Left cardiac atrium (tissue), 4 donors: ENCODE measurements at places on chromosomes 11 and 22.

GRCh38 chr11:83801799-83802198 lies 515.6 kb upstream of the CCDC90B start:
- DNase-seq: no peak

DNA sequence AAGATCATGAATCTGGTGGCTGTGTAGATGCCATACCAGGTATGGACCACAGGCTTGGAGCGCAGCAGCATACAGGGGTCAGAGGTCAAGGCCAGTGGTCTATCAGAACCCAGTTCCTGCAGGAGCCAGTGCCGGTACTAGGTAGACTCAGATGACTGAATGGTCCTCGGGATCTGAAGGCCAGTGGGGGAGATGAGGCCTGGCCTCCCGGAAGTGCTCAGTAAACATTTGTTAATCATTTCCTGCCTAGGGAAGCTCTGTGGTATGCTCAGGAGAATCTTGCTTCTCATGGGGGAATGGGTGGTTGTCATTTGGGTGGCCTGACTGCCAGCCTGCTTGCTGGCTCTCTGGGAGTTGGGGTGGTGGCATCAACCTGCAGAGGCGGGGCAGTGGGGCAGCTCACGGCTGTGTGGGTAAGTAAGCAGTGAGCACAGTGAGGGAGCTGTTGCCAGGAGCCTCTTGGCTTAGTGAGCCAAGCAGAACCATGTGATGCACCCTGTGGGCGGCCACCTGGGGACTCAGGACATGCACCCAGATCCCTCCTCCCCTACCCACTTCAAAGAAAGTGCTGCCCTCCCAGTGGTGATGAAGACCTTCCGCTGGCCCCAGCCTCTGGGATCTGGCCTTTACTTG lies 33.0 kb downstream of the PTPRJ start:
- DNase-seq: no peak

DNA sequence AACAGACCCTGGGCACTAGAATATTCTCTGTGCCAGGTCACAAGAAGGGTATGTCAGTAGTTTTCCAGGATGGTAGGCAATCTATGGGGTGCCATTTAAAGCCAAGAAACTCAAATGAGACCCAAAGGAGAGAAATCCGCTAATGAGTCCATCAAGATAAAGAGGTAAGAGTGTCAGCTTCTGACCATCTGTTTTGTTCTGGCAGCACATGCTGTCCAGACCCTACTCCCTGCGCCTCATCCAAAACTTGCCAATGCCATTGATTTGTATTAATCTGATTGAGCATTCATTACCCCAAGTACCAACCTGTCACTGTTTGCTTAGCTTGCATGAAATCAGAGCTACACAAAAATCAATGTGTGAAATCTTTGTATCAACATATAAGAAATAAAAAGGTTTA lies 229.0 kb downstream of the BLID start:
- no peak for DNase-seq

- peak; percentile 69 for DNase-seq
Measured at GRCh38 chr11:18046116-18046777, at the start of gene TPH1. TPH1 (minus strand) TSS chr11:18046269; CDS start chr11:18040762, 5,507 bp downstream.

DNA sequence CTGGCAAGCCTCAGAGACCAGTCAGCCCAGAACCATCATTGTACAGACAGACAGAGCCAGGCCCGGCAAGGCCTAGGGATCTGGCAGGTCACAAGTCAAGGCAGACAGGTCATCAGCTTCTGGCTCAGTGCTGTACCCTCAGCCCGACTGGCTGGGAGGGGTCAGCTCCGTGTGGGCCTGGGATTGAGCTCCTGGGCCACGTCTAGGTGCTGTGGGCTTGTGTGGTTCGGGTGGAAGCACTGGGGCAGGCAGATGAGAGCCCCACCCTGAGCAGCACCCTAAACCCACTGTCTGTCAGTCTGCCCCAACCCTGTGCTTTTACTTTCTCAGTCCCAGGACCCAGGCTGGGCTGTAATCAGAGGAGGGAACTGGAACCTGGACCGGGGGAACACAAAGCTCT lies 26.9 kb upstream of the P2RY2 start:
- no peak for DNase-seq

DNA sequence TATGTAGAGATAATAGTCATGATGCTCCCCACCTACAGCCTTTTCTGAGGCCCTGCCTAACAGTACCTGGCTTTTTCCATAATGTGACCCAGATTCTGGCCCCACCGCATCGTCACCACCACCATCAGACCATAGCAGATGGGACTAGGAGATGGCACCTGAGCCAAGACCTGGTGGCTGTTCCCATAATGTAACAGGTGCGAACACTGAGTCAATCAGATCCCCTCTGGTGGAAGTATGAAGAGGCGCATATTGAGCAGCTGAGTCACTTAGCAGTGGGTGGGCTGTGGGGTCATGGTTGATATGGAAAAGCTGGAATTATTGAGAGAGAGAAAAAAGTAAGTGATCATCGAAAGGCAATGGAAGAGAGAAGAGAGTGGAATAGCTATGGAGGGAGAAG lies 578.0 kb upstream of the CADM1 start:
- DNase-seq: no peak

DNA sequence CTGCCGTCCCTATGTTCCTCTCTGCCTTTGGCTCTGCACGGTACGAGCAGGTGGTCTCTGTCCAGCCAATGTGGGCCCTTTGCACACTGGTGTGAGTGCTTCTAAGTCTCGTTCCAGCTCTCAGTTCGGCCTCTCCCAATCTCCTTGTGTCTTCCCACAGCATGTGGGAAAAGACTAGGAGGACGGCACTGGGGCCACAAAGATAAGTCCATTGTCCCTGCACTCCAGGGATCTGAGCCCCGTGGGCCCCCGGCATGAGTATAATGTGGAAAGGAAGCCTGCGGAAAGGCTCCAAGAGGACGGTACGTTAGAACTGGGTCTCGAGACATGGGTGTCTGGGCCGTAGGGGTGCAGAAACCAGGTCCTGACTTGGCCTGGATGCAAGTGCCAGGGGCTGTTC lies 16.4 kb downstream of the MYEOV start:
- DNase-seq: no peak

DNA sequence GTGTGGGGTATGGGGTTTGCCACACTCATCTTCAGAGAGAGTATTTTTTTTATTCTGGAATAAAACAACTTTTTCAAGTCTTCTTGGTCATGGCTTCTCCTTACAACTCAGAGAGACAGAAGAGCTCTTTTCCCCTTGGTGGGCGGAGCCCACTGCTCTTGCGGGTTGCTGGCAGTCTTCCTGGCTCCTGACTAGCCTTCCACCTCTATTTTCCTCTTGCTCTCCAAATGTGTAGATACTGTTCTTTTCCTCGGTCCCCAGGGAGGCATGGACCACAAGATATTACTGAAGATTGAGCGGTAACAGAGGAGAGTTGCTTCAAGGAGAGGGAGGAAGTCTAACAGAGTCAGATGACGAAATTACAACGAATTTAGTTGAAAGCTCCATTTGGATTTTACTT lies 210.6 kb downstream of the NTM start:
- DNase-seq: no peak

- DNase-seq: no peak
Measured at GRCh38 chr11:8040921-8041285, 40.1 kb upstream of the TUB start.

DNA sequence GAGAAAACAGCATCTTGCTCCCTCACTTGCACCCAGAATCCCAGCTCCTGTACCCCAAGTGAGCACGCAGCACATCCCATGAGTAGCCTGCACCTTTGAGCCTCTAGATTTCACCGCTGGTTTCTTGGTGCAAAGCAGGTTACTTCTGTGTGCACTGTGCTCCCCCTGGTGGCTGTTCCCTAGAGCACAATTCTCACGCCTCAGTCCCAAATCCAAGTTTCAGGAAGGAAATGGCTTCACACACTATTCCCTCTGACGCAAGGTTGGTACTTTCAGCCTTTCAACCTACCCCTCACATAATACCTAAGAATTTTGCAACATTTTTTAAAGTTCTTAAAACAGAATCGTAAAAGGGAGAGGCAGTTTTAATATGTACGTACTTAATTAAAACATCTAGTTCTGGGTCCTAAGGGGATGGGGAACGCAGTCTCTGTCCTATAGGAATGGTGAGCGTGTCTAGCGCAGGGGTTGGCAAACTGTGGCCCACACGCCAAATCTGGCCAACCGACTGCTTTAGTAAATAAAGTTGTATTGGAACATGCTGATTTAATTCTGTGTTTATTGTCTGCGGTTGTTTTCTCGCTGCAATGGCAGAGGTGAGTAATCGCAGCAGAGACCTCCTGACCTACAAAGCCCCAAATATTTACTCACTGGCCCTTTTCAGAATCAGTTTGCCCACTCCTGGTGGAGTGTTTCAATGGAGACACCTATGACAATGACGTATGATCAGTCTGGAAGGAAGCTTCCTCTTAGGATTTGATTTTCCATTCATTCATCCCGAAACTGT lies 27.5 kb downstream of the DHCR7 start:
- DNase-seq: no peak

- no peak for DNase-seq
Measured at GRCh38 chr11:17385492-17385891, 3.0 kb downstream of the KCNJ11 start.

DNA sequence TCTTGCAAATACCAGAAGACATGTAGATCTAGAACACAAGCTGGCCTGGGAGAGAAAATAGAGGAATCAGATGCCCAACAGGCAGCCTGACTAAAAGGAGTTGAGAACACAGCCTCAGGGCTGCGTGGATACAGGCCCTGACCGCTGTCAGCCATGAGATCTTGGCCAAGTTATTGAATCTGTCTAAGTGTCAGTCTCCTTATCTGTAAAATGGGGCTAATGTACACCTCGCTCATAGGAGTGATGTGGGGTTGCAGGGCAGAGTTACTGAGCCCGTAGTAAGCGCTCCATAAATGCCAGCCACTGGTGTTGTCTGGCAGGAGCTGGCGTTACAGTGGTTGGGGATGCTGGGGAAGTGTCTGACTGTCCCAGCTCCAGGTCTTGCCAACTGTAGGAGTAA lies 38.4 kb upstream of the TPBGL start:
- DNase-seq: no peak

- no peak for DNase-seq
Measured at GRCh38 chr11:66556086-66556485, 9.4 kb downstream of the ACTN3 start.

- no peak for DNase-seq
Measured at GRCh38 chr11:43788421-43788820, 92.2 kb upstream of the ALKBH3 start.

GRCh38 chr11:19552656-19553260 lies 159.9 kb upstream of the NAV2 start:
- DNase-seq: no peak

DNA sequence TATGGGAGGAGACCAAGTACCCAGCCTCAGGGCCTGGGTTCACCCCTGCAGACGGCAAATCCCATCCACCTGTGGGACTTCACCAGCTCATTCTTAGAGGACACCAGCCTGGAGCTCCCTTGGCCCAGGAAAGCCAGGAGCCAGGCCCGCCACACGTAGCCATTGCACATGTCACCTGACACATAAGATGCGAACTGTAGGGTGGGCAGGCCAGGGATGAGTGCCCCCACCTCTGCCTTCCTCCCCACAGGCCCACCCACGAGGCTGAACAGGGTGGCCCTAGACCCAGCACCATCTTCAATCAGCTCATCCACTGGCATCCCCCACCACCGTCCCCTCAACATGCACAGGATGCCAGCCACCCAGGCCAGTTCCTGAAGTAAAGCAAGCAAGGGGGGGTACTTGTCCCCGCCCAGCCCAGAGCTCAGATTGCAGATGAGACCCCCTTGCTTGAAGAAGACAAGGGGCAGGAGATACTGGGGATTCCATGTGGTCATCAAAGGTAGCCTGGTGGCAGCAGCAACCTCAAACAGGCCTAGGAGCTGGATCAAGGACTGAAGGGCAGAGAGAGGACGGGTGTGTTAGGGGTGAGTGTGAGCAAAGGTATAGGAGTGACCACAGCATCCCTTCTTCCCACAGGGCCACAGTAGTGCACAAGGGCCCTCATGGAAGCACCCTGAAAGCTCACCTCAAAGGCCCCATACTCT lies 45.6 kb downstream of the IGLL5 start:
- DNase-seq: no peak

GRCh38 chr11:62547691-62548281 lies 1.2 kb upstream of the AHNAK start:
- DNase-seq: peak; percentile 49

GRCh38 chr11:9775398-9775779 lies 111.5 kb downstream of the SWAP70 start:
- DNase-seq: no peak

DNA sequence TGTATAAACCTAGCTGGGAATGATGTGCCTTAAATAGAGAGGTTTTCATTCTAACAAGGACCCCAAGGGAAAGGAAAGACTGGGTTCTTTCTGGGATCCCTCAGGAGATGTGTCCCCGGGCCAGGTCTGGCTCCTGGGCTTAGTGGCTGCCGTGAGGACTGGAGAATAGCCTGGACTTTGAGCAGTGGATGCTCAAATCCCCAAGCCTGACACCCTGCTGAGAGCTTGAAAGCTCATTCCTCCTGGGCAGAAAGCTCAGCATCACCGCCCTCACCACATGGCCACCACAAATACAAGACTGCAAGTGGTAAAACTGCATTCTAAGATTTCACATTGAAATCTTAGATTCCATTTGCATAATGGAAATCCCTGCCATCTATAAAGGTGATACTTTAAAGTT lies 79.4 kb upstream of the NARS2 start:
- DNase-seq: no peak

GRCh38 chr11:27234043-27234668 lies 128.9 kb downstream of the CCDC34 start:
- peak; percentile 67 for DNase-seq

- DNase-seq: no peak
Measured at GRCh38 chr11:128483211-128483788, 104.1 kb downstream of the ETS1 start.

DNA sequence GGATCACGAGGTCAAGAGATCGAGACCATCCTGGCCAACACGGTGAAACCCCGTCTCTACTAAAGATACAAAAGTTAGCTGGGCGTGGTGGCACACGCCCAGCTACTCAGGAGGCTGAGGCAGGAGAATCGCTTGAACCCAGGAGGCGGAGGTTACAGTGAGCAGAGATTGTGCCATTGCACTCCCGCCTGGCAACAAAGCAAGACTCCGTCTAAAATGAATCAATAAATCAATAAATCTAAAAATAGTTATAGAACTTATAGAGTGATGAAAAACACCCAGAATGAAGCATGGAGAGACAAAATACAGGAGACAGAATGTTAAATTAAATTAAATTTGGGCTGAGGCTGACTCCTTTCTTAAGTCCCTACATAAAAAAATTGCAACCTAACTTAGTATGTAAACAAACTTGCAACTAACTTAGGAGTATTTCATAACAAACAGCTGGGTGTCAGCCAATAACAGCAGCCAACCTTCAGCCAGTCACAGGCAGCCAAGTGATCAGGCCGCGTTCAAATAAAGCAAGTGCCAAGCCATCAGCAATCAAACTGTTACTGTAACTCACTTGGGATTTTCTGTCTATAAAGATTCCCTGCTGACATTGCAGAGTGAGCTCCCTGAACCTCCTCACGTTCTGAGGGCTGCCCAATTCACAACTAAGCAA lies 7.3 kb upstream of the TP53AIP1 start:
- no peak for DNase-seq

GRCh38 chr22:18091916-18092526 lies 14.2 kb downstream of the PEX26 start:
- DNase-seq: peak; percentile 86

DNA sequence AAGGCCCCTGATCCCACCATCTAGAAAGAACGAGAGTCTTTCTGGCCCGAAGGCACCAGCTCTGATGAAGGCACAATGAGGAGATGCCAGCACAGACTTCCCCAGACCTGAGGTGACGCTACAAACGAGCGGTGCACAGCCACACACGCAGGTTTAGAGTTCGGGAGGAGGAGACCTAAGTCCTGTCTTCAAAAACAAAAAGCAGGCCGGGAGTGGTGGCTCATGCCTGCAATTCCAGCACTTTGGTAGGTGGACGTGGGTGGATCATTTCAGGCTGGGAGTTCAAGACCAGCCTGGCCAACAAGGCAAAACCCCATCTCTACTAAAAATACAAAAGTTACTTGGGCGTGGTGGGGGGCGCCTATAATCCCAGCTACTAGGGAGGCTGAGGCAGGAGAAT lies 9.5 kb downstream of the LTO1 start:
- DNase-seq: no peak
